ENCODE measurements at places on chromosomes 5 and 9. TPM values are rescaled to one million over a fixed set of nuclear protein-coding genes. Genes with fewer than 3 reads are reported as not detected.

The GRIN1 gene
- total RNA-seq = 0.08 TPM

The ATG12 gene
- total RNA-seq = 31.4 TPM

The CNTFR gene
- 40.5 TPM for total RNA-seq

The FAM114A2 gene
- total RNA-seq = 46.3 TPM

The HAVCR2 gene
- total RNA-seq = 5.2 TPM

- peak; percentile 84 for DNase-seq
Measured at GRCh38 chr5:149215478-149216090, 56.1 kb upstream of the AFAP1L1 start.

GRCh38 chr9:88814577-88814976 lies 176.7 kb upstream of the S1PR3 start:
- DNase-seq = peak; percentile 86

DNA sequence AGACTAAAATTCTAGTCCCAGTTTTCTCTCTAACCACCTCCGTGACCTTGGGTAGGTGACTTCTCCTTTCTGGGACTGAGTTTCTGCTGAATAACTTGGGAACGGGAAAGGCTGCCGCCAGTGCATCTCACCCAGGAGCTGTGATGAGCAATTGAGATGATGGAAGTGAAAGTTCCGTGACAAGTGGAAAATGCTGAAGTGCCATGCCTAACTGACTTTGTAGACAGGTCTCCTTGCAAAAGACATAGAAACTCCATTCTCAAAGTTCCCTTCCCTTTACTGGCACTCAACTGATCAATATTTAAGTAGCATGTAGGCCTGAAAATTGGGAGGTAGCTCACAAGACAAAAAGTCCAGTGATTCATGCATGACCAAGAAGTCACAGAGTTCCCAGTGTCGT lies 6.3 kb upstream of the ADAM19 start:
- no peak for DNase-seq

DNA sequence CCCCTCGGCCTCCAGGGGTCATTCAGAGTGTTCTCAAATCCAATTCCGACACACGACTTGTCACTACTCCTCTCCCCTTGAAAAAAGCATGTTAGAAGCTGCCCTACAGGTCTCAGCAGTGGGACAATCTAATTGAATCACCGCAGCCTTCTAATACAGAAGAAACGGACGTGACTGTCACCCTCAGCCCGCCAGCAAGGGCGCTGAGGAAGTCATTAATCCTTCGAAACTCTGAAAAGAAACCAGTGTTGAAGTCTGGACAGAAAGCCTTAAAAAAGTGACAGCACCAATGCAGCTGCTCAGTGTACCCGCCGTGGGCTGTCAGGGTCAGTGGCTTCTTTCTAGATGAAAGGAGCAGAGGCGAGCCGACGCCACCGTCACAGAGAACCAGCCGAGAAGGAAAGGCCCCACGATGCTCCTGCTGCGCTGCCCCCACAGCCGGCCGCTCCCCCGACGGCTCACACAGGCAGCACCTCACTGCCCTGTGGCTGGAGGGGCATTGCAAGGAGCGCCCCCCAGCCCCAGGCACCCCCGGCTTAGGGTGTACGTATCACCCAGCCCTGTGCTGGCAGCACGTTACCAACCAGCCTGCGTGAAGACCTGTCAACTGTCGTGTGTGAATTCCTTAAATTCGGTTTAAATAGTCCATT lies 5.7 kb downstream of the BRD3OS start:
- no peak for DNase-seq
